Tongue (tissue), 3 donors: ENCODE measurements at places on chromosomes 12 and 14. TPM values are rescaled to one million over a fixed set of nuclear protein-coding genes. Genes with fewer than 3 reads are reported as not detected.

The FAM181A gene
- 0.31 TPM for total RNA-seq

The DIO3 gene
- total RNA-seq = 8.3 TPM

The TSPAN8 gene
- 0.51 TPM for total RNA-seq

The CDKN3 gene
- 34.8 TPM for total RNA-seq

DNA sequence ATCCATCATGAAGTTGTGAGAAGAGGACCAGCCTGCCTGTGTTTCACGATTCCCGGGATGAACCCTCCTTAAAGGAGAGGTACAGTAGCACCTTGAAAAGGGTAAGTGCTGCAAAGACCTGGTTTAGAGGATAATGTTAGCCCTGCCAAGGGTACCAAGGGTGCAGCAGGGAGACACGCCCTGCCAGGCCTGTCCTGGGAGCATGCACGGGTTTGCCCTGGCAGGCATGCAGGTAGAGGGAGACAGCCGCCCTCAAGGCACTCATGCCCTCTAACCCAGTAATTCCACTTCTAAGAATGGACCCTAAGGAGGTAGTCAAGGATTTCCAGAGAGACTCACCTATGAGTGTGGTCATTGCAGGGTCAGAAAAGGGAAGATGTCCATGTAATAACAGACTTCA is 65.0 kb downstream of the DIO3 start:
- DNase-seq = no peak

DNA sequence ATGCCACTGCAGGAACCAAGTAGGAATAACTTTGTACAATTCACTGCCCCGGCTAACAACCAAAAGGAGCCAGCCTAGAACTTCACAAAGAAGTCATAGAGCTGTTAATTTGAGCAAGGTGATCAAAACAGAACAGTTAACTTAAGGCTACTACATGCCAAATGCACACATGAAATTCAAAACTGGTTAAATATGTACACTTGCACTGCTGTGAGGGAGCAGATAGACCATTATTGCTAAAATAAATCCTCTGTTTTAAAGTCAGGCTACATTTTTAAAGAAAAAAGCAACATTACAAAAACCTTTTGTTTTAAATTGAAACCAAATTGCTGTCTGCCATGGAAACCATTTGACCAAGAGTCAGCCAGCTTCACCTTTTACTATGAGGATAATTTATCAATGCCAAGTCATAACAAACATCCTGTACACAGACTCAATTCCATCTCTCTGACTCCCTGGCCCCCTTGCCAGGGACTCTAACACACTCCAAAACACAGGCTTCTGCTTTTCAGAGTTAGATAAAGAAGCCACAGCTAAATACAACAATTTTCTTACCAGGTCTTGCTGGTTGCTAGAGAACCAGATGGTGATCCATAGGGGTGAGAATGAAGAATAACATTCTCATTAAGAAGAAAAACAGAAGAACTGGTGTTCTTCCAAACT is 84.0 kb downstream of the LRP6 start:
- peak; percentile 19 for DNase-seq

- DNase-seq = no peak
These were observed 20.5 kb downstream of the TTC7B start for GRCh38 chr14:90795744-90796143.

- no peak for DNase-seq
These were observed 45.8 kb upstream of the TMEM132D start for GRCh38 chr12:129949651-129950050.

DNA sequence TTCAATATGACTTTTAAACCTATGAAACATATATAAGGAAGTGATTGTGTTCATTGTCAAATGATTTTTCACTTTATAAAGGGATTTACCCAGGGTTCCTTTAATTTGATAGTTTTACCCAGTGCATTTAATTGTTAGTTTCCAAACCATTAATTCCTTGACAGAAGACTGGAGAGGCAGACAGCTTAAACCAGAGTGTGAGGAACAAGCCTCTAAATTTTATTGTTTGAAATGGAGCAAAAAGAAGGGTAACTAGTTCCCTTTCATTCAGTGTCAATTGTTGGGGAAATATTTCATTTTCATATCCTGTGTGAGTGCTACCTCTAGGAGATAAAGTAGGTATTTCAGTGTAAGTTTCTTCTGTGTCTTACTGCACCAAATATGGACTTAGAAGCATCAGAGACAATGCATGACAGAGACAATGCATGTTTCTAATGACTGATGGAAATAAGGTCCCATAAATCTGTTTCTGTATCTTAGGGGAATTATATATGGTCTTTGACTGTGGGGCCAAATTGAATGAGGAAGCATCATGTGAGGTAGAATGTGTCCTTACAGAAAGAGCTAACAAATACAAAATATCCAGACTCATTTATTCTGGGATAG is 120.5 kb downstream of the TMTC2 start:
- no peak for DNase-seq

- peak; percentile 76 for DNase-seq
These were observed 58.9 kb upstream of the FBXO33 start for GRCh38 chr14:39491134-39491571.

DNA sequence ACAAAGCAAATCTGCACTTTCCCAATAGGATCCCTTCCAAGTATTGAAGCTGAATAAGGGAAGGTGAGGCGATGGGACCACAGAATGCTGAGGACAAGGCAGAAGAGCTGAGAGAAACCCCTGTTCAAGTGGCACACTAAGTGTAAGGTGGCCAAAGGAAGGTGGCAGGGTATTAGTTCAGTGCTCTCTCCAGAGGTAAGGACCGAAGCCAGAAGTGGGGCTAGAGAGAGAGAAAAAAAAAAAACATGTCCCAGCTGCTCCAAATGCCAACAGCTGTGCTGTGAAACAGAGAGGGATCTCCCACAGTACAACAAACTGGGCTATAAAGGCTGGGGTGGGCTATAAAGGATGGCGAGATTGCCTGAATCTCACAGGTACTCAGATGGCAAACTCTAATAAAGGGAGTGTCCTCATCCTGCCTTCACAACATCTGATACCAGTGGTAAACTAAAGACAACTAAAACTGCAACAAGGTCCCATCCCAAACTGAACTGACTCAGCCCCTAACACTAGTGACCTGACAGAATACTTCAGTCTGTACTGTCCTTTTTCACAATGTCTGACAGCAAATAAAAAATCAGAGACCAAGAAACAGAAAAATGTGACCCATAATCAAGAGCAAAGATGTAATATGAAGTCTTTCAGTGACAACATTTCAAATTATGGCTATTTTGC is 47.9 kb downstream of the CDK17 start:
- DNase-seq = peak; percentile 87

GRCh38 chr14:58730792-58731464 is 93.2 kb downstream of the DACT1 start:
- DNase-seq = no peak

DNA sequence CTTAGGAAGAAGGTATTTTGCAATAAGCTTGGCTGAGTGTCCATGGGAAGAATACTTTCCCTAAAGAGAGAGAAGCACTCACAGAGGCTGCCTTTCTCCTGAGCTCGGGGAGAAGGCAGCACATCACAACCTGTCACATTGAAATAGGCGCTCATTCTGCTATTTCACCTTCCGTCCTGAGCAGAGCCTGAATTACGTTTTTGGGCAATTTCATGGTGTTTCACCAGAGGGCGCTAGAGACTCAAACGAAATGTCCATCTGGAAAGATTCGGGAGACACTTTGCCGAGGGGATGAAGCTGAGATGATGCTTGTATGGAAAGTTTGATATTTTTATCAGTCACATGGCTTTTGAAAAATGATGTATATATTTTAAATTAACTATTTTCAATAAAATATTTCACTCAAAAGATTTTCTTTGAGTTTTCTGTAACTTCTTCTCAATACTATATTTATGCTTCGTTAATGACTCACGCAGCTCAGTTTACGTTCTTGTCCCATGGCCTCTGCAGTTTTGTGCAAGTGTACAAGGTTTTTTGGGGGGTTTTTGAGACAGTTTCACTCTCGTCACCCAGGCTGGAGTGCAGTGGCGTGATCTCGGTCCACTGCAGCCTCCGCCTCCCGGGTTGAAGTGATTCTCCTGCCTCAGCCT is 17.4 kb upstream of the B4GALNT3 start:
- DNase-seq = peak; percentile 83

DNA sequence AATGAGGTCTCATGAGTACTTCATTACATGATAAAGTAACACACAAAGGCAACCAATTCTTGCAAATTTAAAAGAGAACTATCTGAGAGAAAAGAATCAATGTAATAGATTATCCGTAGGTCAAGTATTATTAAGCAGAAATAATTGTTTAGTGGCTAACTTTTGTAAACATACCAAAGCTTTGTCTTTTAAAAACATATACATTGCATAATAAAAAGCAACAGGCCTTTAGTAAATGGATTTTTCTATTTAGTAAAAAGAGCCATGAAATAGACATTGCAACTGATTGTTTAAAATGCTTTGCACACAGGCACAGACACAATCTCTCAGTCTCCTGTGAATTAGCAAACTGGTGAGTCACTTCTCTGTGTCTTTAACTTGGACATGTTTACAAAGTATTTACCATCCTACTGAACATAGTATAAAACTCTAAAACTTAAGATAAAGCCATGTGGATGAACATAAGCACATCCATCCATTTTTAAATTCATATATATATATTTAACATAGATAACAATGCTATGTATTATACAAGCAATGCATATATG is 518.7 kb upstream of the MGAT4C start:
- DNase-seq = no peak

DNA sequence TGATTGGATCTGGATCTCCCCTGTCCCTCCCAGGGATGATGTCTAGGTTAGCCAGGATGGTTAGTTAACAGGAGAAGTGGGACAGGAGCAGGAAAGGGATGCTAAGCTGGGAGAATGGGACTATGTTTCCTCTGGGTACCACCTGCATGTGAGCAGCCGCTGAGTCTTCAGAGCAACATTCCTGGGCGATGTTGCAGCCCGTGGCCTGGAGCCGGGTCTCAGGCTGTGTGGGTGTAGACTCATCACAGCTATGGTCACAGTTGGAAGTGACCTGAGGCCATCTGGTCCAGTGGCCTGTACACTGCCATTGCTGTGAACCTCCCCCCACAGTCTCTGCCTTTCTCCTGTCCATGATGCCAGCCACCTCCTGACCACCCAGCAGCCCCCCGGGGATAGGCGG is 422.6 kb downstream of the DPF3 start:
- DNase-seq = no peak

GRCh38 chr14:97036086-97036852 is 239.1 kb downstream of the VRK1 start:
- DNase-seq = no peak

- no peak for DNase-seq
These were observed 117.8 kb downstream of the ITPR2 start for GRCh38 chr12:26715232-26715631.

GRCh38 chr12:52151837-52152783 is 39.7 kb downstream of the KRT80 start:
- peak; percentile 84 for DNase-seq

DNA sequence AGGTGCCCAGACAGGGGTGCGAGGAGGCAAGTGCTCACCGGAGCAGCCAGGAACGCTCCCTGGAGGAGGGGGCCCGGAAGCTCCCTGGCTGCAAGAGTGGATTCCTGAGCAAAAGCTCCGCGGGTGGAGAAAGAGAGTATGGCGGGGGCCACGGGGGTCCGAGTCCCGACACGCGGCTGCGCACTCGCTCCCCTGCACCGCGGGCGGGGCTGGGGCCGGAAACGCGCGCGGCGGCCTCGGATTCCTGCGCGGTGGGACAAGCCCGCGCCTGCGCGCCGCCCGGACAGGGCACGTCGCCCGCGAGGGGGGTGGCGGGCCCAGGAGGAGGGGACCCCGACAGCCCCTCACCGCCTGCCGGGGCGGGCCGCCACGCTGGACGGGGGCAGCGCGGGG is 27.8 kb upstream of the GPR132 start:
- peak; percentile 83 for DNase-seq

GRCh38 chr14:102230481-102231210 is 74.3 kb downstream of the MOK start:
- DNase-seq = no peak

DNA sequence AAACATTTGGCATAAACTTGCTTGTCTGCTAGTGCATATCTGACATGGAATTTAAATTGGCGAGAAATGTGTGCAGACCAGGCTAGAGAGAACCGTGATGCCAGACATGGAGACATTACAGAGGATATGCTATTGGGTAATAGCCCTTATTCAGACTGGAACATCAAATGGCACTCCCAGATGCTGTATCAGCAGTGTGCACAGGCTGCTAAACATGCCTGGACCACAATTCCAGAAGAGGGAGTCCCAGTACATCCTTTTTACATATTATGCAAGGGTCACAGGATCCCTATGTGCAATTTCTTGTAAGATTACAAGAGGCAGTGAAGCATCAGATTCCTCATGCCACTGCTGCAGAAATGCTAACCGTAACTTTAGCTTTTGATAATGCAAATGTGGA is 354.5 kb upstream of the FOXG1 start:
- peak; percentile 27 for DNase-seq

GRCh38 chr12:82609234-82609914 is 77.3 kb upstream of the TMTC2 start:
- no peak for DNase-seq

DNA sequence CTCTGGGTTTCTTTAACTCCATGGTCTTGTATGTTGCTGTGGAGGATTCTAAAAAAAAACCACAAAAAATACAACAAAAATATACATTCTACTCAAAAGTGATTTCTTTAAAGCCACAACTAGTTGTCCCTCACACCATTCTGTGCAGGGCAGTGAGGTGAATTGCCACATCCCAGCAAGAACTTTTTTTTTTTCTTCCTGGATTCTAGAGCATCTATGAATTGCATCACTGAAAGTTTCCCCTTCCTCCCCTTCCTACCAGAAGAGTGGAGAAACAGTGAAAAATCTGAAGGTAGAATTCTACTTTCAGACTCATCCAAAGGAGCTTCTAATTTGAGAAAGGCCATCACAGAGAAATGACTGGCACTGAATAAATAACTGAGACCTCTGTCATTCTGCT is 395.3 kb downstream of the AEBP2 start:
- no peak for DNase-seq

GRCh38 chr12:112007945-112008344 is 5.0 kb downstream of the TMEM116 start:
- no peak for DNase-seq

- no peak for DNase-seq
These were observed 887.2 kb upstream of the SEL1L start for GRCh38 chr14:82420871-82421270.

- no peak for DNase-seq
These were observed 30.3 kb downstream of the KITLG start for GRCh38 chr12:88549929-88550328.

- peak; percentile 92 for DNase-seq
These were observed 33.6 kb downstream of the CMKLR1 start for GRCh38 chr12:108305520-108305919.

DNA sequence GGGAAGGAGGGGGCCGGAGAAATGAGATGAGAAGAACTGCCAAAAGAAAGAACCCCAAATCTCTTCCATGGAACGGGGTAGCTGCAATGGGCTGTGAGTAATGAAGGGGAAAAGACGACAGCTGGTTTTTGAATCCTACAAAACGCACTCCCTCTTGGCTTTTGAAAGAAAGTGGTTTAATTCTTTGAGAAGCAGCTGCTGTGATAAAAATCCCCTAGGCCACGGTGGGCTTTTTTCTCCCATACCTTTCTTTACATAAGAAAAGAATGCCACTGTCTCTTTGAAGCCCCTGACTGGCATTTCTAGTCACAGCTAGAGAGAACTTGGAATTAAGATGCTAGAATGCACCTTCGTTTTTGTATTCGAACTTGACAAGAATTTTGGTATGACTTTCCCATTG is 486.1 kb downstream of the GLT1D1 start:
- peak; percentile 14 for DNase-seq
